ENCODE measurements at places on chromosomes 11 and 22. TPM values are rescaled to one million over a fixed set of nuclear protein-coding genes. Genes with fewer than 3 reads are reported as not detected.

The ACP2 gene
- 38.1 TPM for total RNA-seq

The SULT4A1 gene
- total RNA-seq = 2.2 TPM

The CSRP3 gene
- total RNA-seq = not detected

The NAP1L4 gene
- 115 TPM for total RNA-seq

The ACRV1 gene
- total RNA-seq = 0.59 TPM

The BDNF gene
- 2.4 TPM for total RNA-seq

The GPHA2 gene
- total RNA-seq = 0.76 TPM

All from motor neuron (in vitro differentiated cells).